ENCODE measurements at places on chromosomes 12 and 14.

DNA sequence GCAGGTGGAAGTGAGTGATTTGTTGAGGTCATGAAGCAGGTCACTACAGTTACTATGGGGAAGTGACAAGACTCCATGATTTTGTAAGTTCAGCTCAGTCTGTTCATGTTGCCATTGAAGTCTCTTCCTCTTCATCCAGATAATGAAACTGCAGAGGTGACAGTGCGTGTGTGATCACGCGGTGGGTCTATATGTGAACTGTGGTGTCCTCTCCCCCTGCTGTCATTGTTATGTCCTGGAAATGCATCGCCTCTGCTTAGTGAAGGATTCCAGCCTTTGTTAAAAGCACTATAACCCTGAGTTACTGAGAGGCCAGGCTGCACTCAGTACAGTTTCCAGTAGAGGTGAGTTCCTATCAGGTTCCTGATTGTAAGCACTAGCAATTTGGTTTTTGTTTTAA lies 216.2 kb upstream of the RMST start:
- DNase-seq = no peak

GRCh38 chr14:79050787-79051727 lies 880.9 kb downstream of the NRXN3 start:
- DNase-seq = no peak

DNA sequence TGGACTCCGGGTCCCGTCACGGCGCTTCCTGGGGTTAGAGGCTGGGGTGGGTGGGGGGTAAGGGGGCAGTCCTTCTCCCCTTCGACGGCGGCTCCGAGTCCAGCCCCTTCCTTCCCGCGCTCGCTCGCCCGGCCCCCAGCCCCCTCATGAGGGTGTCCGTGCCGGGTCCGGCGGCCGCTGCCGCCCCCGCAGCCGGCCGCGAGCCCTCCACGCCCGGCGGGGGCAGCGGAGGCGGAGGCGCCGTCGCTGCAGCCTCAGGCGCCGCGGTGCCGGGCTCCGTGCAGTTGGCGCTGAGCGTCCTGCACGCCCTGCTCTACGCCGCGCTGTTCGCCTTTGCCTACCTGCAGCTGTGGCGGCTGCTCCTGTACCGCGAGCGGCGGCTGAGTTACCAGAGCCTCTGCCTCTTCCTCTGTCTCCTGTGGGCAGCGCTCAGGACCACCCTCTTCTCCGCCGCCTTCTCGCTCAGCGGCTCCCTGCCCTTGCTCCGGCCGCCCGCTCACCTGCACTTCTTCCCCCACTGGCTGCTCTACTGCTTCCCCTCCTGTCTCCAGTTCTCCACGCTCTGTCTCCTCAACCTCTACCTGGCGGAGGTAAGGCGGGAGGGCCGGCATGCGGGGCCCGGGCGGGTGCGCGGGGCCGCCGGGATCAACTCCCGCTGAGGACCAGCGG lies 500 bp downstream of the GPR137C start:
- DNase-seq = no peak

DNA sequence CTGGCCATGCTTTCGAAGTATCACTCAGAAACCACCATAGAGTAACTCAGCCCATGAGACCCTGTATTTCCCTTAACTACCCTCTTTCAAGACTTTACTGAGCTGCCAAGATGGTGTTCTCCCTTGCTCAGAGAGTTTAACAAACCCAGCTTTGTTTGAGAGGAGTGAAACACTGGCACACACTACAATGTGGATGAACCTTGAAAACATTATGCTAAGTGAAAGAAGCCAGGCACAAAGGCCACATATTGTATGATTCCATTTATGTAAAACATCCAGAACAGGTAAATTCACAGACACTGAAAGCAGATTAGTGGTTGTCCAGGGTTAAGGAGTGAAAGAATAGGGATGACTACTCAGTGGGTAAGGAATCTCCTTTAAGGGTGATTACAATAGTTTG lies 18.9 kb downstream of the SERPINA3 start:
- DNase-seq = no peak

- no peak for DNase-seq
These were observed 207.1 kb downstream of the ANO4 start for GRCh38 chr12:101001669-101002068.

- no peak for DNase-seq
These were observed 481.4 kb downstream of the TRHDE start for GRCh38 chr12:72753571-72753970.

DNA sequence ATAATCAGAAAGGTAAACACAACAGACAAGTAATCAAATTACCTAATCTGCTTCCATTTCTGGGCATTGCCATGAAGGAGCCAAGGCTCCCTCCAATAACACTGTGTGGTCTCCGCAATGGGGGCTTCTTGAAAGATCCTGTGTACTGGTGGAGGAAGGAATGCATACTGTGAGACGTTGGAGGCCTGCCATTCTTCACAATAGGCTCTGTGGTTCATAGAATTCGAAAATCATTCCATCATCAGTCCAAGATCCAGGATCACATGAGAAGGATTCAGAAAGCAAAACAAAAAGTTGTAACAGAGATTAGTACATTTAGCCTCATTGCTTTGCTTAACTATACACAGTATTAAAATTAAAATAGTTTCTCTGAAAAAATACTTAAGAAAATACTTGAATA lies 76.3 kb downstream of the CDK17 start:
- no peak for DNase-seq

DNA sequence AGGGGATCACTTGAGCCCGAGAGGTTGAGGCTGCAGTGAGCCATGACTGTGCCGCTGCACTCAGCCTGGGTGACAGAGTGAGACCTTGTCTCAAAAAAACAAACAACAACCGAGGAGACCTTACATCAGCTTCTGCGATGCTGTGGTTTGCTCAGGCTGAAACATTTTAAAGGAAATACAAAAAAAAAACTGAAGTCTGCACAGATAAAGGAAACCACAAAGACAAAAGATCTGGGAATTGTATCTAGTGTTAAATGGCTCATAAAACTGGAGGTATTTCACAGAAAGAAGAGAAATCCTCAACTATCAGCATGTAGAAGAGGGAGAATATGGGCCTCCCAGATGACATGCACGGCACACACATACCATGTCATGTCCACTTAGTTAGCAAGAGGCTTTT lies 60.3 kb upstream of the VPS33A start:
- no peak for DNase-seq

GRCh38 chr12:122333142-122334087 lies 67.1 kb upstream of the VPS33A start:
- DNase-seq = peak; percentile 13

GRCh38 chr12:56408799-56409417 lies 40.3 kb downstream of the TIMELESS start:
- no peak for DNase-seq

GRCh38 chr14:94689218-94689984 lies 77.2 kb downstream of the SERPINA3 start:
- DNase-seq = peak; percentile 4

GRCh38 chr12:109458086-109458485 lies 19.0 kb downstream of the KCTD10 start:
- DNase-seq = no peak

DNA sequence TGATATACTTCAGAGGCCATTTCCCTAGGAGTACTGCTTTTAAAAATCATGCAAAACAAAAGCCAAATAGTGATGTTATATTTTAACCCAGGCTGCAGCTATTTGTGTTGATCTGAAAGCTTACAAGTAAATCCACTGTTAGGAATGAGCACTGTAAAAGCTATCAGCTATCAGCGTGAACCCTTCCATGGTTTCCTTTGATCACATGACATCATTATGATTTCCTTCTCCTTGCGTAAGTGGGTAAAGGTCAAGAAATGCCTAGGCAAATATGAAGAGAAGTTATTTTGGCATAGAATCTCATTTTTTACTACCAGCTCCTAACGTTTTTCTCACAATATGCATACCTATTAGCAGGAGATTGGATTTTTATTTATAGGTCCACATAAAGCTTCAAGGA lies 48.6 kb upstream of the CATSPERB start:
- no peak for DNase-seq

DNA sequence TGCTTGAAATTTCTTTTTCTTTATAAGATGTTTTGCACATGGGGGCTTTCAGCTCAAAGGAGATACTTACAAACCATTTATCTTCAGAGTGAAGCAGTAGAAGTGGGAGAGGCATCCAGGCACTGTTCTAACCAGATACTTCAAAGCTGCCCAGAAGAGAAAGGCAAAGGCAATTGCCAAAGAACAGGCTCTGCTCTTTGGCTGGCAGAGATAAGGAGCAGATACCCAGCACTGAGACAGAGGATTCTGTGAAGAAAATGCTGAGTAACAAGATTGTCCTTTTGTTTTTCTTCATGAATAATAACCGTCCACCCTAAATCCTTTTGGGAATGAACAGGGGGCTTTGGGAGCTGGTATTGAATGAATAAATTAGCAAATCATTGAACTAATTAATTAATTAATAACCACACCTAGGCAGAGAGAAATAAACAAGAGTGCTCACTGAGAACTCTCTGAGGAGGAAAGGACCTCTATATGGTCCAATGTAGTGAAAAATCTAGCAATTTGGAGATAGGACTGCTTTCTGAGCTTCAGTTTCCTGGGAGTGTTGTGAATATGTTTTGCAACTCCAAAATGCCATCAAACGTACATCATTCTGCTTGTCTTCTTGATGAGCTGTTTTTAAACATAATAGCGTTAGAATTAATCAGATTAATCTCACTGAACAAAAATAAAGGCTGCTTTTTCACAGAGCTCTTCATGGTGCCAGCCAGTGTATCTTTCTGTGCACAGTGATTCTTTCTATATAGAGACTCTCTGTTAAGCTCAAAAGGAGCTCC lies 192.8 kb upstream of the AMIGO2 start:
- no peak for DNase-seq

DNA sequence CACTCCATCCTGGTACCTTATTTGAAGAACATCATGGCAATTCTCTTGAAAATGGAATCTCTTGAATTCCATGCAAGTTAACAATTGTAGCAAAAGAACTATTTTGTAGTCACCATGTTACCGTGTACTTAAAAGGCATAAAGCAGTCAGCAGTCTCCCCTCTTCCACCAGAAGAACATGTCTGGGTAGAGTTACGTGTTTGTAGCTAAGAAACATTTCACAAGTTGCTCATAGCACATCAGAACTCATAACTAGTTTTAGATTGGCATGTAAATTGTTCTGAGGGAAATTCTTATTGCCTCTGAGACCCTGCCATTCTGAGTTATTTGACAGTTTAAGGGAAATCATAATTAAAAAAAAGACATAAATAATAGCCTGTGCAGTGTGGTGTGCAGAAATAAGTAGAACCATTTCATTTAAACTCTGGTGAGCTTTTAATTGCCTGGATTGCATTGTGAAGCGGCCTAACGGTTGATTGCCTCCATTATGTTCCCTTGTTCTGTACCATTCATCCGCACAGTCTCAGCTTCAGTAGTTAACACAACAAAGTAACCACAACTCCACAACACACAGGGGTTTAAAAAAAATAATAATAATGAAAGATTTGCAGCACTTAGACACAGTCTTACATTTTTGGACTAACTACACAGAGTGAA lies 2.6 kb downstream of the LMO3 start:
- no peak for DNase-seq

DNA sequence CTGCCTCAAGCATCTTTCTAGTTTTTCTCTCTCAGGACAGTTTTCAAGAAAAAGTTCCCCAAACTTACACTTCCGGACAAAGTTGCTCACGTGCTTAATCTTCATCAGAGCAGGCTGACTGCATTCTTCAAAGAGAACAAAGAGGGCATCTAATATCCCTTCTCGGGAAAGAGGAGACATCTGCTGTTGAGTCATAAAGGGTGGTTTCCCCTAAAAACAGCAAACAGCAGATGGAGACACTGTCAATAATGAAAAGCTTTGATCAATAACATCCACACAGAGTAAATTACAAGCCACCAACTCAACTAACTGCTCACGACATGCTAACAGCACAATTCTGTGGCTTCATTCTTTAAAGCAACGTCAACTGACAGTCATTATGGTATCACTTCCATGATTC lies 8.1 kb downstream of the CIT start:
- DNase-seq = no peak

- DNase-seq = no peak
These were observed 38.9 kb downstream of the TCHP start for GRCh38 chr12:109938947-109939346.

DNA sequence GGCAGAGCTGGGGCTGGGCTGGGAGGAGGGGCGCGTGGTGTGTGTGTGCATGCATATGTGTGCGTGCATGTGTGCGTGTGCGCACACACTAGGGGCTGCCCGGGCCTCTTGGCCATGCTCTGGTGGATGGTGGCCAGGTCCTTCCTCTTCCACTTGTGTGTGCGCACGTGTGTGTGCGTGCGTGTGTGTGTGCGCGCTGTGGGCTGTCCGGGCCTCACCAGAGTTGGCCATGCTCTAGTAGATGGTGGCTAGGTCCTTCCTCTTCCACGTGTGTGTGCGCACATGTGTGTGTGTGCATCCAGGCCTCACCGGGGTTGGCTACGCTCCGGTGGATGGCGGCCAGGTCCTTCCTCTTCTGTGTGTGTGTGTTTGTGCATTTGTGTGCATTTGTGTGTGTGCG lies 24.7 kb downstream of the FOXN4 start:
- DNase-seq = no peak

DNA sequence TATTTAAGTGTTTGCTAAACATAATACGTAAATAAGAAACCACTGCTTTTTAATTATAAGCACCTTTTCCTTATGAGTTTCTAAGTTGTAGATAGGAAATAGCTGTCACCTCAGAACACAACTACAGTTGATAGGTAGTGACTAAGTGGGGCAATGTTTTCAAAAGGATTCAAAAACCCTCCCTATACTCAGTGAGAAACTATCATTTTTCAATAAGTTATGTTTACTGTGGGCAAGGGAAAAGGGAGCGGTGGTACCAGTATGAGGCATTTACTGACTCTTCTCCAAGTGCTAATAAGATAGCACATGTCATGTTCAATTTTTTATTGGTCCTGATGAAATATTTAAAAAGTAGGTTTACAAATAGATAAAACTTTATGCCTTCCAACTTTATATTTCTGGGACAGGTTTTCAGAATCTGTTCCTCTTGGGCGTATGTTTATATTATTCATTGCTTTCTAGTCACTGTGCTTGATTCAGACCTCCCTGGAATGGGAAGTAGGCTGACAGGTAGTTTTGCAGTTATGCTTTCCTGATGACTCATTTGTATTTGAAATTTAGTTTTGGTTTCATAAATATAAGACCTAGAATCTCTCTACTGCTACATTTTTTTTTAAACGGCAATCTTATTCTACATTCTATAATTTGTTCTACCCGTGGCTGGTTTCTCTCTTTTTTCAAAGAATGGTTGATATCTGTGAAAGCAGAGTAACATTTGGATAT lies 153.1 kb downstream of the TMEM117 start:
- DNase-seq = no peak

- no peak for DNase-seq
These were observed 151.4 kb upstream of the AVPR1A start for GRCh38 chr12:63302269-63302940.

DNA sequence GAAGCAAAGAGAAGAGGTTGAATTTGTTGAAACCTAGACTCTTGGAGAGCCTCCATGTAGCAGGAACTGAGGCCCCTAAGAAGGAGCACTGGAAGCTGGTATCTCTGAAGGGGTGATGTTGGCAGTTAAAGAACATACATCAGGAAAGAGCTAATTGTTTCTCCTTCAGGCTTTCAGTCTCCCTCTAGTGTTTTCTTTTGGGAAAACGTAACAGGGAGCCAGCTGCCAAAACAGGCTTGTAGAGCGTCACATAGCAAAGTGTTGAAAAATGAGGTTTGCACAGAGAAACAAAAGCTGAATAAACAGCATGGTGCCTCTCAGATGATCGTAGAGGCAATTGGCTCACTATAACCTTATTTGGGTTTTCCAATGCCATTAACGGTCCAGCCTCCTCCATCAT lies 46.9 kb upstream of the CAND1 start:
- no peak for DNase-seq
